ENCODE measurements at places on chromosomes 1 and 21. TPM values are rescaled to one million over a fixed set of nuclear protein-coding genes. Genes with fewer than 3 reads are reported as not detected.

TDRD10 gene
- not detected for polyA plus RNA-seq

COL16A1 gene
- polyA plus RNA-seq, result 39.5 TPM

SELL gene
- polyA plus RNA-seq, result 0.05 TPM

TMEM240 gene
- 7.2 TPM for polyA plus RNA-seq

C1orf185 gene
- not detected for polyA plus RNA-seq

DOCK7 gene
- 111 TPM for polyA plus RNA-seq

CNR2 gene
- polyA plus RNA-seq, result not detected

GJA9 gene
- not detected for polyA plus RNA-seq

STIL gene
- 6.4 TPM for polyA plus RNA-seq

All from AG04450 (cell line).